Left ventricle myocardium superior (tissue), 1 donor: ENCODE measurements at places on chromosomes 2 and 18.

GRCh38 chr2:232592772-232593395 is 40.5 kb upstream of the EFHD1 start:
- DNase-seq = no peak

GRCh38 chr18:62721839-62722795 is 6.8 kb downstream of the PHLPP1 start:
- no peak for DNase-seq

GRCh38 chr2:205816268-205816667 is 134.0 kb downstream of the NRP2 start:
- no peak for DNase-seq

- no peak for DNase-seq
These were observed 24.6 kb downstream of the DYTN start for GRCh38 chr2:206693399-206694137.

GRCh38 chr2:85564144-85564563 is 2.9 kb upstream of the GGCX start:
- no peak for DNase-seq

DNA sequence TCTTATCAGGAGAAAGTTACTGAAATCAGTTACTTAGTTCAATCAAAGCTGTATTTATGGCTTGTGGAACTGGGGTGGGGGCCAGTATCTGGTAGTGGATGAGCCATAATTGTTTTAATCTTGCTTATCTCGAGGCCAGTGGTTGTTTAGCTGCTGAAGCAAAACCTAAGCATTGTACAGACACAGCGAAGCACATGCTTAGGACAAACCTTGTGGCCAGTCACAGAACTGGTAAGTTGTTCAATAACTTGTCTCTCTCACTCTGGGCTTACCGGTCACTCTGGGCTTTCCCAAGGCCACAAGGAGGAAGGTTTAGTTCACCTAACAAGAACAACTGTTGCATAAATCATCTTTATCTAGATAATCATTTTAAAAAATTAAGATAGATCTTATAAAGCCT is 296.6 kb upstream of the NETO1 start:
- DNase-seq = no peak

GRCh38 chr2:135238651-135239050 is 186.6 kb downstream of the RAB3GAP1 start:
- no peak for DNase-seq

- peak; percentile 63 for DNase-seq
These were observed 775 bp downstream of the RNF125 start for GRCh38 chr18:32019251-32019948.

DNA sequence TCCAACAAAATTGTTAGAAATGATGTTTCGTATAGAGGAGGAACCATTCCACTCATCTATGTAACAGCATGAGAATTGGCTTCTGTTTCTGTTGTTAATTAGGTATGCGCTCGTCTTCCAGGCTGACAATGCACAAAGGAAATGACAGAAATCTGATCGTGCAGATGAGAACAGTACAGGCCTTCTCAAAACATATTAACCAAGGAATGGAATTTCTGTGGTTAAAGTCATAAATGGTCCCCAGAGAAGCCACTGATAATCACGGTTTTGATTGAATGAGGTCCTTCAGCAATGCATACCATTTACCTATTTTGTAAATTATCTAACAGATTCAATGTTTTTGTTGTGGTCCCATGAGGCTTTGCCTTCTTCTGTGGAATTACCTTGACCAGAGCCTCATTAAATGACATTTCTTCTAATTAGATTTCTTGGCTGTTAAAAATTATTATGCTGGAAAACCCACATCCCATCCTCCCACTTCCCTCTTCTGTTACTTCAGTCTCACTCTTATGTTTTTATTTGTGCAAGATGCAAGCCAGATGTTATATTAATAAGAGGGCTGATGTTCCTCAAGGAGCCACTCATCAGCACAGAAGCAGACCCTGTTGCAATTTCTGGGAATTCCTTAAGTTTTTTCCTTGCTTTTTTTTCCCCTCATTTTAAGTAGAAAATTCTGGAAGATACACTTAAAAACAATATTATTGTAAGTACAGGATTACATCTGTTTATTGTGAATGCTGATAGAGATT is 395.8 kb downstream of the PID1 start:
- DNase-seq = no peak

DNA sequence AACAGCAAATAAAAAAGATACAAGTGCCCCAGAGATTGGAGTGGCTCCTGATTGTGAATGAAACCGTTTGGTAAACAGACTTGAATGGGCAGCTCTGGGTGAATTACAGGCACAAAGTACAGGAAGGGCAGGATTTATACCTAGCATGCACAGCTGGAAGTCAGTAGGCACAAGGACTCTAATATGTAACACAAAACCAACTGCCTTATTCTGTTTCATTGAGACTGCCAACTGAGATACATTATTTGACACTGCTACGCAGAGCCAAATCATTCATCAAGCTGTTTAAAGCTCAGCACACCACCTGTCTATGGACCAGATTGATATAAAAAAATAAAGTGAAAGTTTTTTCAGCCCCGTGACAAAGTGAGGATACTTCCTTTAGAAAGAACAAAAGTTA is 541.2 kb downstream of the NUP35 start:
- DNase-seq = no peak
